ENCODE measurements at places on chromosomes 16 and 17.

GRCh38 chr16:66084306-66084705 is 282.2 kb upstream of the CDH5 start:
- no peak for DNase-seq

- DNase-seq: no peak
Measured at GRCh38 chr17:1473841-1474240, 17.8 kb upstream of the CRK start.

DNA sequence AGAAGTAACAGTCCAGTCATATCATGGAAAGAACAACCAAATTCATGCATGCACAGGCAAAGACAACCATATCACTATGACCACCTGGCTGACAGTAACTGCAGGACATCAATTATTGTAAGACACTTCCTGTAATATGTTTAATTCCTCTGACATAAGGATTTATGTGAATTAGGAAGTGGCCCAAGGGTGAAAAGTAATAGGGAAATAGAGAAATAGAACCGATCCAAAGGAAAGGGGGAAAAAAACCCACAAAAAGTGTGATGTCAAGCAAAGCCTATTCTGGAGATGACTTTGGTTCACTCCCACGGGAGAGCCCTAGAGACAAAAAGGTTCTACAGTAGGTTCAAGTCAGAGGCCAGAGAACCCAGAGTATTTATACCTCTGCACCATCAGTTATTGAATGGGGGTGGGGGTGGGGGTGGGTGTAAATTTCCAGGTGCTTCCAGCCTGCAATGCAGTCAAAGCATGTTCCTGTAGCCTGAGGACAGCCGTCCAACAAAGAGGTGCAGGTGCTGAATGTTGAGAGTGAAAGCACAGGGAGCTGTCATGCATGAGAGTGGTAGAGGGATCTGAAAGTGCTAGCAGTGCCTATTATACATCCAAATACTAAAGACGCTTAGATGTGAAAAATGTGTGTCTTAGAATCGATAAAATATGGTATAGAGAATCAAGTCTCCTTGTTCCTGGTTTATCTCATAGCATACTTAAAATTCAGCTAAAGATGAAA is 95.6 kb upstream of the HLF start:
- no peak for DNase-seq

GRCh38 chr16:85650844-85651628 is 37.7 kb downstream of the GINS2 start:
- DNase-seq: peak; percentile 86

DNA sequence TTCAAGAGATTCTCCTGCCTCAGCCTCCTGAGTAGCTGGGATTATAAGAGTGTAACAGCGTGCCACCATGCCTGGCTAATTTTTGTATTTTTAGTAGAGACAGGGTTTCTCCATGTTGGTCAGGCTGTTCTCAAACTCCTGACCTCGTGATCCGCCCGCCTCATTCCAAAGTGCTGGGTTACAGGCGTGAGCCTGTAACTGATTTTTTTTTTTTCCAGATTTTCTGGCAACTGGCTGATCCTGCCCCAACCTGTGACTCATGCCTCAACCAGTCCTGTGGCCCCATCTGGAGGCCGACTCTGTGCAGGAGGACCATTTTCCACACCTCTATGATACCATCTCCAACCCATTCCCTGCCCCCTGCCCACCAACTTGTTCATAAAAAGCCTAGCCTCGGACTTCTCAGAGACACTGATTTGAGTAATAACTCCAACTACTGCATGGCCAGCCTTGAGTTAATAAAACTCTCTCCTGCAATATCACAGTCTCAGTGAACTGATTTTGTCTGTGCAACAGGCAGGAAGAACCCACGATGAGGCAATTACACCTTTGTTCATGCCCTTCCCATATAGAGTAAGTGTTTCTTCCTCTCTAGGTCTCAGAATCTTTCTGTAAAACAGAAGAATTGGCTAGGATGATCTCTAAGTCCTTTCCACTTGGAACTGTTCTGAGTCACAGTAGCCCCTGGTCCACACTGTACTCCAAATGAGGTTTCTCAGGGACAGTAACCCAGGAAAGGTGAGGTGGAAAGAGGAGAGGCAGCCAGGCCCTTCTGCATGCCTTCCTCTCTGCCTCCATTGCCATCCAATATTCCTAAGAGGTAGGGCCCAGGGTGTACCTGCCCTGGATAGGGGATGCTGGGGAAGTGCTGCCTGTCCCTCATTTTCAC is 8.8 kb upstream of the CNOT1 start:
- DNase-seq: no peak

- no peak for DNase-seq
Measured at GRCh38 chr16:67146523-67147357, 4.1 kb downstream of the B3GNT9 start.

GRCh38 chr16:62475573-62475972 is 439.3 kb upstream of the CDH8 start:
- DNase-seq: peak; percentile 6

GRCh38 chr17:65917560-65917959 is 274.4 kb downstream of the CEP112 start:
- no peak for DNase-seq

DNA sequence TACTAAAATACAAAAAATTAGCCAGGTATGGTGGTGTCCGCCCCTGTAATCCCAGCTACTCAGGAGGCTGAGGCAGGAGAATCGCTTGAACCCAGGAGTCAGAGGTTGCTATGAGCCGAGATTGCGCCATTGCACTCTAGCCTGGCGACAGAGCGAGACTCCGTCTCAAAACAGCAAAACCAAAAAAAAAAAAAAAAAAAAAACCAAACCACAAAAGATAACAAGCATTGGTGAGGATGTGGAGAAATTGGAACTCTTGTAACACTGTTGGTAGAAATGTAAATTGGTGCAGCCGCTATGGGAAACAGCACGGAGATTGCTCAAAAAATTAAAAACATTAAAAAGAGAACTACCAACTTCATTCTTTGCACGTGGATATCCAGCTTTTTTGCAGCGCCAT is 119.4 kb downstream of the OR1D5 start:
- no peak for DNase-seq

- DNase-seq: no peak
Measured at GRCh38 chr17:5410594-5411272, 8.7 kb downstream of the NUP88 start.

- DNase-seq: no peak
Measured at GRCh38 chr16:16189842-16190241, 33.5 kb downstream of the ABCC6 start.

DNA sequence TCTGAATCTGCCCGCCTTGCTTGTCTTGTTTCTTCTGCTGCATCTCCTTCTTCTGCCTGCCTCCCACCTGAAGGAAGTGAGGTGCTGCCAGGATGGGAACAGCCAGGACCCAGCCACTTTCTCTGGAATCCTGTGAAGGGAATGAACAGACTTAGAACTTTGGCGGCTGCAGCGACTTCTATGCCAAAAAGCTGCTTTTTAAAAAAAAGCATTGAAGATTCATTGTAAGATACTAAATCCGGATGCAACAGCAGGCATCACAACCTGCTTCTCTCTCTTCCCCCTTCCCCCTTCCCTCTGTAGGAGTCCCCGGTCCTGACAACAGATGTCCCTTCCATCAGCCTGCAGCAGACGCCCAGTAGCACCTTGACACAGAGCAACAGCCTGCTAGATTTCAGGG is 176.3 kb downstream of the HS3ST4 start:
- no peak for DNase-seq

- no peak for DNase-seq
Measured at GRCh38 chr16:72131036-72131435, 37.4 kb downstream of the DHX38 start.

DNA sequence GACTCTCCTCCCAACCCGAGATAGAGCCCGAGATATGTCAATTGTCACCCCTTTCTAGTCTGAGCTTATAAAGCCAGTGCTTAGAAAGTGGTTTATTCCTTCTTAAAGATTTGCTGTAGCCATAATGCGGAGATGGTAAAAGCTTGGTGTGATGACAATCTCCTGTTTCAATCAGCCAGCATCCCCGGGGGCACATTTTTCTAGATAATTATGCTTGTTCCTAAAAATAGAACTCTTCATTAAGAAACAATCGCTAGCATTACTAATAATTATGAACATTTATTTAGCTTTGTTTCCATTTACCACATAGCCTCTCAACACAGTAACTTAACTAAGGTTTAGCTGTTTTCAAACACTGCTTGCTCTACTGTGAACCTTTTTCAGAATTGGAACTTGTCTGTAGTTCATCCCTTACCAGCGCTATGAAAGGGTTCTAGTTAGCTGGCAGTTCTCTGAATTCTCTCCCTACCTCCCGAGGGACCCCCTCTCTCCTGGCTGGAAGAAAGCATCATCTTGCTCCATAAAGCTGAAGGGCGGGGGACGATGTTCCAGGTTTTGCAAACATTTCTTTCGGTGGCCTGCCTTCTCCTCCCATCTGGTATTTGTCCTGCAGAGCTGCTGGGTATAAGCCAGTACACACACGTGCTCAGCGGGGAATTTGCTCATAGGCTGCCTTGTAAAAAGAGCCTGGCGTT is 922 bp upstream of the MRPL58 start:
- DNase-seq: peak; percentile 77

GRCh38 chr16:81500833-81501521 is 56.4 kb downstream of the CMIP start:
- DNase-seq: no peak

DNA sequence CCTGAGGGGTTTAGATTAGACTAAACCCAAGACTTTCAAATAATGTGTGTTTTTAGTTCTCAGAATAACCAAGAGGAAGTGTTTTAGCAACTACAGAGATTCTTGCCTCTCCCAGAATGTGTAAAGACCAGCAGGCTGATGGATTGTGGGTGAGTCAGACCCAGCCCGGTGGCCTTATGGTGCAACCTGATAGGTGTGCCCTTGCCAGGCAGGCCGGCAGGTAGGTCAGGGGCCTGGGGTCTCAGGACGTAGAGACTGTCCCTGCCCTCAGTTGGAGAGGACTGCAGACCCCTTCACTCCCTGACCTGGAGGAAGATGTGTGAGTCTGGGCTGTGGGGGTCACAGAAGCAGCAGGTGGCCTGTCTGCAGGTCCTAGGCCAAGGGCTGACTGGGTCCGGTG is 47.2 kb upstream of the ACSF3 start:
- DNase-seq: no peak

- peak; percentile 38 for DNase-seq
Measured at GRCh38 chr16:80824623-80825364, 20.4 kb upstream of the CDYL2 start.

- peak; percentile 83 for DNase-seq
Measured at GRCh38 chr17:81553616-81554181, 1.5 kb upstream of the FAAP100 start.

- no peak for DNase-seq
Measured at GRCh38 chr17:16926571-16927451, 45.1 kb downstream of the TNFRSF13B start.

- DNase-seq: no peak
Measured at GRCh38 chr16:2443555-2443954, 14.3 kb downstream of the CCNF start.

- DNase-seq: no peak
Measured at GRCh38 chr16:14378131-14378551, 251.9 kb downstream of the PARN start.

- DNase-seq: no peak
Measured at GRCh38 chr17:35856603-35857002, 12.1 kb downstream of the HEATR9 start.

All from SK-N-SH (cell line).